D721Med (cell line): ENCODE measurements at places on chromosomes 2 and 18.

GRCh38 chr18:55310044-55310676 lies 277.8 kb downstream of the TCF4 start:
- DNase-seq: no peak

DNA sequence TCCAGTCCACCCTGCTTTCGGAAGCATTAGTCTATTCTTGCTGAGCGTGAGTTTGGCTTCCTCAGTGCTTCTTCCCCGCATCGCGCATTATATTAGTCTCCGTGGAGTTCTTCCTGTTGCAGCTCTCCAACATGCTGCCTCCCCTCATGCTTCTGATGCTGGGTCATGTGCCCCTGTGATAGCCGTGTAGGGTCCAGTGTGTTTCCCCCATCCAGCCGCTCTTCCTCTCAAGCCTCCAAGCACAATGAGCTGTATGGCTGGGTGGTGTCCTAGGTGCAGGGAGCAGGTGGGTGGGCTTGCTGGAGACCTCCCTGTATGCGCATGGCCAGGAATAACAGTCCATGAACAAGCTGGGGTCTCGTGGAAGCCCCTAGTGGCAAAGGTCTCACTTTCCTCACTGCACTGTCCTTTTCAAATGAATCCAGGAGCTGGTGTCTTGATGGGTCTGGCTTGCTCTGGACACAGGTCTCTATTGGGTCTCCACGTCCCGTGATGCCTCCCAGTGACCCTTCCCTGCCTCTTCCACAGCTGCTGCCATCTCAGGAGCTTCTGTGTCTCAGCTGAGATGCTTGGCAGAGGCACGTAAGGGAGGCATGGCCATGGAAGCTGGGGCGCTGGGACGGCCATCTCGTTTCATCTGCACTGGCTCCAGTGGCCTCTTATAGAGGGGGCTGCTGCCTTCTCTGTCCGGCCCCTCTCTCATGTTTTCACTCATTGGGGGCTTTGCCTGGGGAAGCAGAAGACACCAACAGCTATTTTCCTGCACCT lies 54.8 kb upstream of the HDAC4 start:
- DNase-seq: no peak

- DNase-seq: no peak
Measured at GRCh38 chr2:204299766-204300165, 245.5 kb upstream of the PARD3B start.

- no peak for DNase-seq
Measured at GRCh38 chr2:209230560-209230959, 193.3 kb upstream of the MAP2 start.

DNA sequence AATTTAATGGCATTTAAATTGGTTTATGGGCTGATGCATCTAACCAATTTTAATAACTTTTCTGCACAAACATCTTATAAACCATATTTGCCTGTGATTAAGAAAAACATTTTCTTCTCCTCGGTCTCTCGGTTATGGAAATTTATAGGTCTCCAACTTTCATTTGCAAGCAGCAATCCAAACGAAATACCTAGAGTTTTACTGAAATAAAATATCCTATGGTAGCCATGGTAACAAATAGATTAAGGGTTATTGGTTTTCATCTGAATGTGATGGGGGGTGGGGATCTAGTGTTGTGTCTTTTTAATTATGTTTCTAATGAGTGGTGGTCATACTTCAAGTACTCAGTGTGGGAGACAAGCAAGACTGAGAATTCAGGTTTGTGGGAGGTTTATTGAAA lies 2.9 kb downstream of the KLHL29 start:
- no peak for DNase-seq

- no peak for DNase-seq
Measured at GRCh38 chr2:28449126-28449487, 46.8 kb upstream of the PLB1 start.
